ENCODE measurements at places on chromosomes 12 and 14. TPM values are rescaled to one million over a fixed set of nuclear protein-coding genes. Genes with fewer than 3 reads are reported as not detected.

DNA sequence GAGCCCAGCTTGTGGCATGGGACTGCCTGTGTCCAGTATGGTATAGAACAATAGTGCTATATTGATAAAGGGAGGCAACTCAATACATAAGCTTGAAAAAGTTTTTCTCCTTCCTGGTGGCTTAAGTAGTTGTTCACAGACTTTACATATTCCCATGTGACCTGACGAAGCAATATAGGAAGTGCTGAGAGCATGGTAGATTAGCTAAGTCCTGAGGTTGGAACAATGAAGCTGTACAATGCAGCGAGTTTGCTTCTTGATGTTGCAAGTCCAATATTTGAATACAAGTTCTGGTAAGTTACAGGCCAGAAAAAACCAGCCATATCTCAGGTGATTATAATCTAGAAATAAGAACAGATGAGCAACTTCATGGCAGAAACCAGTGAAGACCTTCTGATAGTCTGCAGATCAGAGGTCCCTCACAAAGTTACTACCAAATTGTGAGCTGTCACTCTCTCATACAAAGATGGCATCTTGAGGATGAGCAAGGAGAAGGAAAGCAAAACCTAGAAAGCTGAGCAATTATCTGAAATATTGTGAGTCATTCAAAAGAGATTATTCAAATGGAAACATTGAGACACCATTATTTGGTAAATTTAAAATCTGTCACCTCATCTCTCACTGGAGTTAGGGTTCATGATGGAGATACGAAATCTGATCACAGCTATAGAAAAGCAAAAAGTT, 72.9 kb upstream of the BTG1 start:
- DNase-seq, result no peak

GRCh38 chr12:110340706-110341105, 59.7 kb downstream of the ATP2A2 start:
- DNase-seq, result no peak

GRCh38 chr12:124548854-124549378, 18.5 kb downstream of the NCOR2 start:
- DNase-seq, result no peak

- no peak for DNase-seq
These were observed 423.5 kb upstream of the SOX5 start for GRCh38 chr12:24373004-24373403.

DNA sequence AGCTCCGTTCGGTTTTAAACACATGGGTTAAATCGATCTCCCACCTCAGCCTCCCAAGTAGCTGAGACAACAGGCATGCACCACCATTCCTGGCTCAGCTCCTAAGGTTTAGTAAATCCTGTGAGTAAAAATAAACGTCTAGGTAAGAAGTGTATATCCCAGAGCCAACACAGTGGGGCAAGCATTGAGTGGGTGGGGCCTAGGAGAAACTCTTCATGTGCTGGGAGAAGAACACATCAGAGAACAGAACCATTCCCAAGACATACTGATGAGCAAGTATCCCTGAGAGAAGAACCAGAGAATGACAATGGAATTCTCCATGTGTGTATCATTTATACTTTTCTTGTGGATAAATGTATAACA, 86.3 kb downstream of the SEC23A start:
- no peak for DNase-seq

HHIPL1 gene
- total RNA-seq, result 0.36 TPM

- DNase-seq, result no peak
These were observed 2.4 kb downstream of the ANKRD13A start for GRCh38 chr12:110001596-110001995.

DNA sequence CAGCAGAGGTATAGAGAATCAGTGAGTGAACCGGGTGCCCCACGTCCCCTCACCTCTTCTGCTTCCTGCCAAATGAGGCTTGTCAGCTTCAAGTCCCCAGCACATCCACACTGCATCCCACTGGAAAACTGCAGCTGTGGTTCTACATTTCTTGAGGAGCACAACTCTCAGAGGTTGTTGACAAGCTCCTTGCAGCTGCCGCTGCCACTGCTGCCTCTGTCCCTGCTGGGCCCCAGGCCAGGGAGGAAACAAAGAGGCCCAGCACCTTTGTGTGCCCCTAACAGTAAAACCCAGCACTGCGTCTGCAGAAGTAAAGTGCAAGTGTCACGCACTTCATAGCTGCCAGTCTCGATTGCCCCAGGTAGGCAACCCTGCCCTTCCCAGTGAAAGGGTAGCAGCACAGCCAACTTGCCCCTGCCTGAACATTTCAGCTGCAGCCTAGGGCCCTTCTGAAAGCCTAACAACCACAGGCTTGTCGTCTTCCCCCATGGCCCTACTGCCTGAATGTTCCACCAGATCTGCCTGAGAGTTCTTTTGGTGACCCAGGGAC, 1162.1 kb upstream of the USP15 start:
- DNase-seq, result no peak

PPP1R1A gene
- total RNA-seq, result not detected

- no peak for DNase-seq
These were observed 57.6 kb downstream of the ST8SIA1 start for GRCh38 chr12:22276867-22277266.

- DNase-seq, result peak; percentile 10
These were observed at the start of gene PPP1R36 for GRCh38 chr14:64549791-64550620. PPP1R36 (plus strand) TSS chr14:64549961; CDS start chr14:64549998, 37 bp downstream.

- DNase-seq, result no peak
These were observed 1.3 kb downstream of the BBS10 start for GRCh38 chr12:76346798-76347420.

GRCh38 chr14:105401699-105402098, 3.4 kb downstream of the TEX22 start:
- no peak for DNase-seq

DNA sequence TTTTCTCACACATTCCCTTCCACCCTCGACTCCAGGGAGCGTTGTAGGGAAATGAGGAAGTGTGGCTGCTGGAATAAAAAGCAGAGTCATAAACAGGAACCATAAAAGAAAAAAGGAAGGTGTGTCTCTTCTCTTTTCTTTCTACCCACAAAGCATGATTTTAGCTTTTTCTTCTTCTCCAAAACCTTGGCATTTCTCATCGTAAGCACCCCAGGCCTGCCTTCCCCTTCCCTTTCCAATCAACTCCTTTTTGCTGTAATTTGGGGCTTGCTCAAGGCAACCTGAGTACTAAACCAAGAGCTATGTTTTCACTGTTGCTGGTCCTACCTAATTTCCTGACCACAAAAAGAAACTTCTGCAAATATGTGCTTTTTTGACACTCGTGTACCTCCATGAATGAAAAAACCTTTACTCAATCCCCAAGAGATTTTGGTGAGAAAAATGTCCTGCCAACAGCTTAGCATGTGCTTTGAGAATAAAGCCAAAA, 9.2 kb downstream of the PLBD1 start:
- DNase-seq, result no peak

GRCh38 chr12:75760573-75761294, 249.3 kb upstream of the KRR1 start:
- DNase-seq, result no peak

GRCh38 chr12:114140576-114140975, 174.5 kb upstream of the RBM19 start:
- DNase-seq, result no peak

PELI2 gene
- 14.1 TPM for total RNA-seq

VWF gene
- total RNA-seq, result 0.08 TPM

GRCh38 chr14:33393895-33394368, 455.3 kb downstream of the NPAS3 start:
- no peak for DNase-seq

SERPINA3 gene
- not detected for total RNA-seq

KRT81 gene
- not detected for total RNA-seq

TRIM9 gene
- total RNA-seq, result 2.8 TPM

DNA sequence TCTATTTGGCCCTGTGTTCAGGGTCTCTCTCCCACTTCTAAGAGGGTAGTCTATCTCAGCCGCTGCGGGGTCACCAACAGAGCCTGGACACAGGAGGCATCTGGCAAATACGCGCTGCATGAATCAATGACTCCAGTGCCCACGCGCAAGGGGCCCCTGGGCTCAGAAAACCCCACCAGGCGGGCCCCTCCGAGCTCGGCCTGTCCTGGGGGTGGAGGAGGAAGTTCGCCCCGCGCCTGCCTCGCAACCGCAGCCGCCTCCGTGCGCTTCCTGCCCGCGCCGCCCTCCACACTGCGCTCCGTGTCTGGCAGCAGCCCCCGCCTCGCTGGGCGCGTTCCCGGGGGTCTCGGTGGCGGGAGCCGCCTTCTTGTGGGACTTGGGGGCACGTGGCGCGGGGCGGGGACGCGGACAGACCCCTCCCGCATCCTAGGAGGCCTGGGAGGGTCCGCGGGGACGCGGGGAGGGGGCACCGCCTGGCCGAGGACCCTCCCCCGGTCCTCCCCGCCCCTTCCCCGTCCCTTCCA, 811 bp upstream of the FBRSL1 start:
- peak; percentile 72 for DNase-seq

DNA sequence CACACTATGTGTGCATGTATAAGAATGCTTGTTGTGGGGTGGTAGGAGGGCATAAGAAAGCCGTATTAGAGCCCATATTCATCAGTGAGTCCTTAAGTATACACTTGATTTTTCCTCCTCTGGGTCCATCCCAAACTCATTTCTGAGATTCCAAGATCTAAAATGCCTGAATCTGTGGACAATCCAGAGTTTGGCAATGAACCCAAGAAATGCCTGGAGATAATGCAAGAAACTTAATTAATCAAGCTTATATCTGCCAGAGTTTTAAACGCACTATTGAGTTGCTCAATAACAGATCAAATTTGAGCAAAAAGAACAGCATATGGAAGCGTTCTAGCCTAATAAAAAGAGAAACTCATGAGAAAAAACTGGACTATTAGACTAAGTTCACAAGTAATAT, 143.4 kb upstream of the NAV3 start:
- no peak for DNase-seq

GRCh38 chr12:49233842-49234526, 30.9 kb upstream of the TUBA1C start:
- DNase-seq, result no peak

OAS3 gene
- 13.6 TPM for total RNA-seq

DBX2 gene
- not detected for total RNA-seq

DNA sequence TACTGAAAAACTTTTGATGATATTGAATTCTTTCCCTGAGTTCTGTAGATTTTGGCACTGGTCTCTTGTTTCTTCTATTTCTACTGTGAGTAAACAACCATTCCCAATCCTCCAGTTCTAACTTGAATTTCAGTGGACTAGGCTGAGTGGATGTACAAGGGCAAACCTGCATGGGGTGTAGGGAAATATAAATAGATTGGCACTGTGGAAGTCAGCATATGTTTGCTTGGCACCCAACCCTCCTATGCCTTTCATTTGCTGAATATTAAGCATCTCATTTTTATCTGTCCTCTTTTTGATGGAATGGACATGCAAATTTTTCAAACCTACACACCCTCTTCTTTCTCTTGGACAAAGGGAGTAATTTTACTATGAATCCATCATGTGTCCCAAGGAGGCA, 828.3 kb downstream of the DIO2 start:
- no peak for DNase-seq

DNA sequence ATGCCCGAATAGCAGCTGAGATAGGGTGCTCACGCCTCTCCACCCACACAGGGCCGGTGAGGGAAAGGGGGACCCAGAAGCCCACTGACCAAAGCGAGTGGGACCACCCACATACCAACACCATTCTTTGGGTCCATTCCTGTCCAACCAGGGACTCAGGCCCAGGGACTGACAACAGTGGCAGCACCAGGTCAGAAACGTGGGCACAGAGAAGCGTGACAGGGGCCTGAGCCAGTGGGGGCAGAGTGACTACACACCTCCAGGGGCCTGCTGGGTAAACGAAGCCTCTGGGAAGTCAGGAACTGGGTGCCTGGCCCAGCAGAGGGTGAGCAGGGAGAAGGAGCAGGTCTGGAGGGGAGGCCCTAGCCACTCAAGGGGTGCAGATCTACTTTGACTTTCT, 13.7 kb downstream of the SPRYD3 start:
- DNase-seq, result no peak

RFC5 gene
- 16.7 TPM for total RNA-seq

ABCD2 gene
- total RNA-seq, result 22.9 TPM
